ENCODE measurements at places on chromosomes 13 and 19.
A peak's percentile ranks its signal among the peaks of the same experiment; 100 is the strongest.

DNA sequence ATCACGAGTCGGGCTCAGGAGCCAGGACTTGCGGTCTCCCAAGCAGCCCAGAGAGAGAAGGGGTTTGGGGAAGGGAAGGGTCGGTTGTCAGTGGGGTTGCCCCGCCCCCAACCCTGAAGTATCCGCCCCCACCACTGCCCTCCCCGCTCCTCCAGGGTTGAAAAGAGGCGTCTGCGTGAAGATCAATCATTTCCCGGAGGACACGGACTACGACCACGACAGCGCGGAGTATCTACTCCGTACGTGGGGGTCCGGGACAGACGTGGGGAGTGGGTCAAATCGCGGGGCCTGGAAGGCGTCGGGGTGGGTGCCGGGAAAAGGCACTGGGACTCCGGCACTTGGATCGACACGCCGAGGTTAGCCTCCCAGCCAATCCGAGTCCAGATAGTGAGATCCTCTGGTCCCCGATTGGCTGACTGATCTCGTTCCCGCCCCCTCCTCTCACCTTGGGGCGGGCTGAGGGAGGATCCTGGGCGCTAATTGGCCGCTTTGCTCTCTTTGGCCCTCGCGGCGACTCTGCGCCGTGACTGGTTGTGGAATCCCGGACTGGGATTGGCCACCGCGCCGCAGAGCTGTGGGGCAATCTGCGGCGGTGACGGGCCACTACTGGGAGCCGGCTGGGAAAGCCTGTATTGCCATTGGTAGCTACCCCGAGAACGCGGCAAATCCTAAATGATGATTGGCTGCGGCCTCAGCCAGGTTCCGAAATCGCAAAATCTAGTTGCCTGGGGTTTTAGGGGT lies 13.3 kb upstream of the CACNG6 start:
- no peaks in the 10 kb centered on the region for H3K36me3 ChIP-seq
- peaks cover 27% of the 10 kb centered on the region for H3K4me1 ChIP-seq
- no peak overlapping the region for H3K27ac ChIP-seq
- DNase-seq, result no peak
- peaks cover 33% of the 10 kb centered on the region for H3K27me3 ChIP-seq

- H3K4me1 ChIP-seq, result no peaks in the 10 kb centered on the region
- H3K4me3 ChIP-seq, result no peak overlapping the region
- H3K36me3 ChIP-seq, result peaks cover 29% of the 10 kb centered on the region
- H3K27me3 ChIP-seq, result no peaks in the 10 kb centered on the region
Measured at GRCh38 chr19:326871-327270, 17.7 kb downstream of the MIER2 start.

DNA sequence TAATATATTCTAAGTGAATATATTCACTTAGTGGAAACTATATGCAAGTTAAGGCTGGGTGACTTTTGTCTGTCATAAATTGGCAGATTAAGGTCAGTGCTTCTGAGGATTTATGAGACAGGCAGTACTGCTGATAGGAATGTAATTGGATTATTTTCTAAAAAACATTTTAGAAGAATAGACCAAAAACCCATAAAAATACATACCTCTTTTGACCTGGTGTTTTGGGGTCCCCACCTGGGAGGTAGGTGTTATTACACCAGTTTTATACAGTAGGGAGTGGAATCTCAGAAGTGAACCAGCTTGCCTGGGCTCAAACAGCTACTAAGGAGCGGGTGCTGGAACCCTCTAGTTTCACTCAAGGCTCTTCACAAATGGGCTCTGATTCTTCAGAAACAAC lies 25.3 kb downstream of the COG3 start:
- H3K27ac ChIP-seq, result no peak overlapping the region
- H3K4me3 ChIP-seq, result no peak overlapping the region
- H3K4me1 ChIP-seq, result no peaks in the 10 kb centered on the region
- no peaks in the 10 kb centered on the region for H3K27me3 ChIP-seq

DNA sequence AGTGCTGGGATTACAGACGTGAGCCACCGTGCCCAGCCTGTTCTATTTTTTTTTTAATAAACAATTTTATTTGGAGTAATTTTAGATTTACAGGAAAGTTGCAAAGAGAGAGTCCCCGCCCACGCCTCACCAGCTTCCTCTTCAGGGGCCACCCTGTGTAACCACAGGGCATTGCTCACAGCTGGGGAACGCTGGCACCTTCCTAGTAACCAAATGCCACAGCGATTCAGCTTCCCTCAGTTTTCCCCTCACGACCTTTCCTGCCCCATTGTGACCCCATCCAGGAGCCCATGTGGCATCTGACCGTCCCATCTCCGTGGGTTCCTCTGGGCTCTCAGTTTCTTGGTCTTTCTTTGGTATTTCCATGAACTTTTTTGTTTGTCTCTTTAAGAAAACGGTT lies 83.9 kb downstream of the GNG7 start:
- H3K4me1 ChIP-seq, result peaks cover 70% of the 10 kb centered on the region
- H3K27me3 ChIP-seq, result no peaks in the 10 kb centered on the region
- peak overlapping the region; percentile 57 for H3K27ac ChIP-seq

DNA sequence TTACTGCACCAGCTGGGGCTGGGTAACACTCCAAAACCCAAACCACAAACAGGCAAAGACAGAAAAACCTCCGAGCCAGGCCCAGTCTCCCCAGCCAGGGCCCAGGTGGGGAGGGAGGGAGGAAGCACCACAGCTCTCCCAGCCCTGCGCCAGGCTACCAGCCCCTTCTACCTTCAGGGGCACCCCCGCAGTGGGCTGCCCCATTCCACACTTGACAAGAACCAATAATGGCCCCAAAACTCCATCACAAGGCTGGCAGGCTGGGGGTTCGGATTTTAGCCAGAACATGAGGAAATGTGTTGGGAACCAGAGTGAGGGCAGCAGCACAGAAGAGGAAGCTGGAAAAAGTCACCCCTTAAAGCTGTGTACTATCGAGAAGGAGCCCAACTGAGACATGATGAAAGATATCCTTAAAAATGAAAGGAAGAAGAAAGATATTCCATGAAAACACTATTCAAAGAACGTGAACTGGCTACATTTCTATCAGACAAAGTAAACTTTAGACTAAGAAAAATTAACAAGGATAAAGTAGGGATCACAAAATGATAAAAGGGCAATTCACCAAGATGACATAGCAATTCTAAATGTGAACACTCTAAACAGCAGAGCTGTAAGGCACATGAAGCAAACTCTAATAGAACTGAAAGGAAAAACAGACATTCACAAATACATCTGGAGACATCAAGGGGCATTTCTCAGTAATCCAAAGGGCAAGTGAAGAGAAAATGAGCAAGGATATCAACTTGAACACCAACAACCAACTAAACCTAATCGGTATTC lies 12.9 kb downstream of the TUBGCP3 start:
- H3K4me3 ChIP-seq, result no peak overlapping the region
- no peaks in the 10 kb centered on the region for H3K36me3 ChIP-seq
- peaks cover 25% of the 10 kb centered on the region for H3K4me1 ChIP-seq
- DNase-seq, result no peak
- H3K27me3 ChIP-seq, result no peaks in the 10 kb centered on the region
